ENCODE measurements at places on chromosomes 3 and 15.

DNA sequence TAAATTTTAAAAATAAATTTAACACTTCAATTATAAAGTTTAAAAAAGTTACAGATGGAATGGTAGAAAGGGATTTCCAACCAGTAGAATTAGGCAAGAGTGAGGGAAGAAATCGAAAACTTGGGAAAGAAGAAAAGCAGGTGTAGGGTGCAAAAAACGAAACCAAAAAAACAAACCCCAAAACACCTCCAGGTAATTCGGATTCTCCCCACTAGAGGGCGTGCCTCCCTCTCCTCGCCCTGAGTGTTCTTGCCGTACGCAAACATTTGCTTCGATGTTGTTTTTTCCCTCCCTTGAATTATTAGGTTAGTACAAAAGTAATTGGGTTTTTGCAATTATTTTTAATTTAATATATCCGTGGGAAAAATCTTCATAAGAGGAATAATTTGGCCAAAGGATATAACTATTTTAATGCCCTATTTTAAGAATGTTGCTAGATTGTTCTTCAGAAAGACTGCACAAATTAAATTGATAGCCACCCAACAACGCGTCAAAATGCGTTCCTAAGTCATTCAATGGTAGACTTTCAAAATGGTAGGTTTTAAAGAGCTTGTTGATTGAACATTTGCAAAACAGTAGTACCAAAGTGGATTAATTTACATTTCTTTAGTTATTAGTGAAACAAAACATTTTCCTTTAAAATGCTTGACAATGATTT is 63.7 kb downstream of the SLC30A4 start:
- peak; percentile 60 for DNase-seq

DNA sequence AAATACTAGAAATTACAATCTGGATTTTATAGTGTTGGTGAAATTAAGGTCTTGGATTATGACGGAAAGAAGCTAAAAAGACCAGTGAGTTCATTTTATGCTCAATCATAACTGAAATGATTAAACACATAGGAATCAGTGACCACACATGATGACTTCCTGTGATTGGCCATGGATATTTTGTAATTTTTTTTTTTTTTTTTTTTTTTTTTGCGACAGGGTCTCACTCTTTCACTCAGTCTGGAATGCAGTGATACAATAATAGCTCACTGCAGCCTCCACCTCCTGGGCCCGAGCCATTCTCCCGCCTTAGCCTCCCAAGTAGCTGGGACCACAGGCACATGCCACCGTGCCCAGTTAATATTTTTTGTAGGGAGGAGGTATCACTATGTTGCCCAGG is 47.4 kb downstream of the PAQR5 start:
- DNase-seq = no peak

DNA sequence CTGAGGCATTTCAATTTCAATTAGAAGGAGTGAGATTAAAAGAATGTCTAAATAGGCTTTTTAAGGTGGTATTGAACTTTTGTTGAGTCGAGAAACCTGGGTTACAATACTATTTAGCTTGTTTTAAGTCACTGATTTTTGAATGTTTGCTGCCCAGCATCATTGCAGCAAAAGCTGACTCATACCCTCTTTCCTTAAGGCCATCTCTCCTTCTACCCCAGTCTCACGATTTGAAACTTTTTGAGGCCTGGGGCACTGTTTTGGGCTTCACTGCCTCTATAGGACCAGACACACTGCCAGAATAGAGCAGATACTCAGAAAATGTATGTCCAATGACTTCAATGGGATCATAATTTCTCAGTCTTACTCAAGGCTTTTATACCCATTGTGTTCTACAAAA is 319.6 kb upstream of the TGFBR2 start:
- DNase-seq = no peak

GRCh38 chr3:95352471-95352870 is 1289.6 kb downstream of the NSUN3 start:
- DNase-seq = no peak

- peak; percentile 55 for DNase-seq
These were observed 64.5 kb downstream of the KLHL25 start for GRCh38 chr15:85730001-85730820.

DNA sequence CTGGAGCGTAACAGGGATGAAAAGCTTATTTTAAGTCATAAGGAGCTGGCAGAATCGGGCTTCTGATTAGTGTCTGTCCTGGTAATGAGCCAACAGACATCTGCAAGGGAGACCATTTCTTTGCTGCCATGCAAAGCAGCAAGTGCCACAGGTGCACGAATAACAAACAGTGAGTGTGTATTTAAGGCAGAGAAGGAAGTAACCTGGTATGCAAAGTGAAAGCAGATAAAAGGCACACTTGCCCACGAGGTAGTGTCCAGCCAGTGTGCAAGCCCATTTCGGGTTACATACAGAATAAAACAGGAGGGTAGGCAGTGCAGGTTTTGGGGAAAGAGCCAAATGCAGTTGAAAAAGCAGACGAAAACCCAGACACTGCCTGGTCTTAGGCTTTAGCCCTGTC is 1153.7 kb downstream of the SI start:
- no peak for DNase-seq

DNA sequence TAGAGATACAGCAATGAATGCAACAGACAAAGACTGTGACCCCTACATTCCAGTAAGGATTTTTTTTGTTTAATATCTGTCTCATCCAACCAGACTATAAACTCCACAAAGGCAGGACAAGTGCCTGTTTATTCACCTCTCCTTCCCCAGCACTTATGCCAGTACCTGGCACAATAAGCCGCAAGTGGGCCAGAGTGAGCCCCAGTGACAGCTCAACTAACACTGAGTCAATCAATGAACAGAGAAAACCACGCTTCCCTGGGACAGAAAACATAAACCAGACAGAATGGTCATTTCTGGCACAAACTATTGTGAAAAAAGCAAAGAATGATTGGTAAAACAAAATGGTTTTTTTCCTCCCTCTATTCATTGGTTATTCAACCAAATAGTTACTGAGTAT is 52.2 kb downstream of the RYK start:
- no peak for DNase-seq

DNA sequence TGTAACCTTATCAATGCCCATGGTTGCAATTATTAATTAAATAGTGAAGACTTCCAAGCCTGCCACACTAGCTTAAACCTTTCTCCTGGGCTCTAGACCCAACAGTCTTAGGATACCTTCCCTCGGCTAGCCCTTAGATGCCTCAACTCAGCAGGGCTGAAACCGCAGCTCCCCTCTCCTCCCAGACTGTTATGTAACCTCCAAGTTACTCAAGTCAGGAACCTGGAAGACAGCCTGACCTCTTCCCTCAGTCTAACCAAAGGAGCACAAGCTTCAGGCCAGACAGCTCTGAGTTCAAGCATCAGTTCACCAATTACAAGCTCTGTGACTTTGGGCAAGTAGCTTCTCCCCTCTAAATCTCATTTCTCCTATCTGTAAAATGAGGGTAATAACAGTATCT is 70.5 kb upstream of the HACD2 start:
- no peak for DNase-seq

- no peak for DNase-seq
These were observed 8.3 kb upstream of the SLC12A8 start for GRCh38 chr3:125220727-125221429.

GRCh38 chr15:93146196-93146595 is 57.2 kb upstream of the RGMA start:
- DNase-seq = no peak

GRCh38 chr3:88061746-88062145 is 2.7 kb downstream of the ZNF654 start:
- no peak for DNase-seq

GRCh38 chr3:126679831-126680666 is 24.0 kb upstream of the CHCHD6 start:
- no peak for DNase-seq

GRCh38 chr15:34078900-34079299 is 22.8 kb downstream of the EMC7 start:
- DNase-seq = no peak

DNA sequence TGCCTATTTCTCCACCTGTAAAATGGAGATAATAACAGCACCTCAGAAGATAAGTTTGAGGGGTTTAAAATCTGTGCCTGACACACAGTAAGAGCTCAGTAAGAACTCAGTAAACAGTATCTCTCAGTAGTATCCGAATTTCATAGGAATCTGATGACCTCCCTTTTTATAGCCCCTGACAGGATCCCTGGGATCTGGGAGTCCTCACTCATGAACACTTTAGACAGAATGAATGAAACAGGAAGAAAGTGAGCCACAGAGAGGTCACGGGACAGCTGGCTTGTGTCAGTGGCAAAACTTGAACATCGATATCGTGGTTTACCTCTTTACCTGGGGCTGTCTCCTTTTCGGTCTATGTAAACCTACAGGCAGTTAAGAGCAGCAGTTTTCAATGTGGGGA is 51.2 kb downstream of the LRTM1 start:
- no peak for DNase-seq

DNA sequence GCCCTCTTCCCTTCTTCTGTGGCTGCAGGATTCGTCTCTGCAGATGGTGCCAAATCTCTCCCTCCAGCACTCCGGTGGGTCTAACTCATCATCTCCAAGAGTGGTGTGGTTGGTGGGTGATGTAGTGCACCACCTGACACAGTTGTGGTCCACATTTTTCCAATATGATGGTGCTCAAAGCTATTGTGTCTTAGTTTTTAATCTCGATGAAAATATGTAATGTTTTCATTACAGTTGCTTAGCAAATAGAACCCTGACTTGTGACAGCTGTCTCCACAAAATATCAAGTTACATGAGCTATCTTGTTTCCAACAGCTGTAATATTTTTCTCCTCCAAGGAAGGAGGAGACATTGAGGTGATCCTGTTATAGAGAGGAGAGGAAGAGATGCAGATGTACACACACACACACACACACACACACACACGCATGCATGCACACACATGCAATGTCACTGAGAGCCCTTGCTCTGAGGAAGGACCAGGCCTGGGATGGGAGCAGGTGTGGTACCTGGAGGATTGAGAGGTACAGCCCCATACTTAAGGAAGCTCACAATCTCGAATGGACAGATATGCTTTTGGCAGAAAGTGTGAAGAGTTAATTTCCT is 15.7 kb upstream of the ESYT3 start:
- DNase-seq = no peak

- no peak for DNase-seq
These were observed 338.4 kb upstream of the FRG2C start for GRCh38 chr3:75325716-75326115.

All from kidney capillary endothelial cell (primary cell).